ENCODE measurements at places on chromosomes 11 and 22.
A peak's percentile ranks its signal among the peaks of the same experiment; 100 is the strongest.

- no peak for DNase-seq
Observed at GRCh38 chr11:70247710-70248072, 22.8 kb upstream of the PPFIA1 start.

- no peak for DNase-seq
Observed at GRCh38 chr22:20226077-20226716, 41.9 kb downstream of the RTN4R start.

DNA sequence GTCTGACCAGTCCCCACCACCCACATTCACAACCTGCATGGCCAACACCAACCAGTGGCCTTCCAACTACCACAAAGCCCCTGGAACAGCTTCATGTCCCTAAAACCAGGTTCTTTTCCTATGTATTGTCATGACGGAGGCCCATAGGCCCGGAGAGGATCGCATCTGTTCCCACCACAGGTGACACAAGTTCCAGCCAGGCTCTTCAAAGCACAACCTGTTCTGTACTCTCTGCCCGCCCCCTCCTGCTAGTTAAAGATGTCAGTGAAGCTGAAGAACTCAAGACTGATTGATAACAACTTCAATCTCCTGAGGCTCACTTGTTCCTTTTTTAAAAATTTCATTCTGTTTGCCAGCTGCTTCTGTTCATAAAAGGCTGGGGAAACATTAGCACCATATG, 121.1 kb upstream of the GUCY1A2 start:
- DNase-seq: no peak

DNA sequence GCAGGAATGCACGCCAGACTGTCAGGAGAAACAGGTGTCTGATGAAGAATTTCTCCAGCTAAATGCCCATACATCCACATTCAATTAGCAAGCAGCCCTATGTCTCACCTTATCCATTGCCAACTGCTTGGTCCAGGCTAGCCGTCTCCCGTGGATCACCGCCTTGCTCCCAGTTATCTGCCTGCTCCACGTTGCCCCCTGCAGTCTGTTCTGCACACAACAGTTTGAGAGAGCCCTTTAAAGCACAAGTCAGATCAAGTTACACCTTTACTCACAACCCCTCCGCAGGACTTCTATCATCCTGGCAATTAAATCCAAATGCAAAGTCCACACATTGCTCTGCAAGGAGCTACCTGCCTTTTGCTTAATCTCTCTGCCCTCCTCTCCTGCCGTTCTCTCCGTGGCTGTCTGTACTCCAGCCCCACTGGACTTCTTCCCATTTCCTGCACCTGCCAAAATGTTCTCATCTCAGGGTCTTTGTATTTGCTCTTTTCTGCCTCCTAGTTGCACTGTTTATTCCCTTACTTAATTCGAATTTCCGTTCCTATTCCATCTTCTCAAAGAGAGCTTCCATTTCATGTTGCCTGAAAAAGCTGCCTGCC, 185.3 kb upstream of the LARGE1 start:
- no peak for DNase-seq

DNA sequence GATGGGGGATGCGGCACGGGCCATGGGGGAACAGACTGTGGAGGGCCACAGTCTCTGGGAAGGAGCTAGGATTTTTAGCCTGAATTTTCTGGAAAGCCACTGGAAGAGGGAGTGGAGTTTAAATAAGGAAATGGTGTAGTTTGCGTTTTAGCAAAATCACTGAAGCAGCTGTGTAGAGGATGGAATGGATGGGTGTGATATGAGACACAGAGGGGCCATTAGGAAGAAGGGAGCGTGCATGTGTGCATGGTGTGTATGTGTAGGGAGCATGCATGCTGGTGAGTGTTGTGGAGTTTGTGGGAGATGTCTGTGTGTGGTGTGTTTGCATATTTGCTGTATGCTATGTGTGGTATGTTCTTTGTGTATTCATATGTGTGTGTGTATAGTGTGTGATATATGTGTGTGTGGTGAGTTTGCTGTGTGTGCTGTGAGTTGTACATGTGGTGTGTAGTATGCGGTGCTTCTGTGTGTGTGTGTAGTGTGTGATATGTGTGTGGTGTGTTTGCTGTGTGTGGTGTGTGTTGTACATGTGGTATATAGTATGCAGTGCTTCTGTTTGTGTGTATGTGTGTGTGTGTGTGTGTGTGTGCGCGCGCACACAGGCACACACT, 67.6 kb downstream of the FBXO7 start:
- no peak for DNase-seq

DNA sequence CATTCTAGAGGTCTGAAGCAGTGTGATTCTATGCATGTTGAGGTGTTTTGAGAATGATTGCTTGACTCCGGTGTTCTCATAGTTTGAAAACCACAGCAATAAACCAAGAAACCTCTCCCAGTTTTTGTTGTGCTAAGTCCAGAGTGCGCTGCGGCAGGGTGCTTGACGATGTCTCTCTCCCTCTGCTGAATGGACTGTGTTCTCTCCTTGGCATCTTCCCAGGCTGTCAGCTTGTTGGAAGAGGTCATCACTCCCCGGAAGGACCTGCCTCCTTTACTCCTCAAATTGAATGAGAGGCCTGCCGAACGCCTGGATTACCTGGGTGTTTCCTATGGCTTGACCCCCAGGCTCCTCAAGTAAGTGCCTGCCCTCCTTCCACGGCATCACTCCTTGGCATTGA, 31.0 kb downstream of the NAT10 start:
- DNase-seq: no peak

- DNase-seq: no peak
Observed at GRCh38 chr22:24125941-24126340, 55.3 kb upstream of the SUSD2 start.

DNA sequence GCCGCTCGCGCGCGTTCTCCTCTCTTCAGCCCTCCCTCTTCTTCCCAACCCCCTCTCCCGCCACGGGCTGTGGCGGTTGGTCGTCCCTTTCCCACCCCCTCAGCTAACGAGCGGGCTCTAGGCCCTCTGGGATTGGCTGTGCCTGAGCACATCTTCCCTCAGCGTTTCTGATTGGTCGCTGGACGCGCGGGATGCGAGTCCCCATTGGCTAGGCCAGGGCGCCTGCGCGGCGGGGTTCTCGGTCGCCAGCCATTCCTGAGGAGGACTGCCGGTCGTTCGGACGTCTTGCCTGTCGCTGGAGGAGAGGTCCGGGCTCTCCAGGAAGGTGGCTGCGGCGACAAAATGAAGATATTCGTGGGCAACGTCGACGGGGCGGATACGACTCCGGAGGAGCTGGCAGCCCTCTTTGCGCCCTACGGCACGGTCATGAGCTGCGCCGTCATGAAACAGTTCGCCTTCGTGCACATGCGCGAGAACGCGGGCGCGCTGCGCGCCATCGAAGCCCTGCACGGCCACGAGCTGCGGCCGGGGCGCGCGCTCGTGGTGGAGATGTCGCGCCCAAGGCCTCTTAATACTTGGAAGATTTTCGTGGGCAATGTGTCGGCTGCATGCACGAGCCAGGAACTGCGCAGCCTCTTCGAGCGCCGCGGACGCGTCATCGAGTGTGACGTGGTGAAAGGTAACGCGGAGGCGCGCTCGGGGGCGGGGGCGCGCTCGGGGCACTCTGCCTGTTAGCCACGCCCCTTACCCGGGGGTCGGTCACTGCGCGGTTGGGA, at the start of gene RBM14:
RBM14 (plus strand) TSS at position 252 of the 776 bp plus-strand sequence; CDS start at position 343, 91 bp downstream.
- peak; percentile 96 for DNase-seq

DNA sequence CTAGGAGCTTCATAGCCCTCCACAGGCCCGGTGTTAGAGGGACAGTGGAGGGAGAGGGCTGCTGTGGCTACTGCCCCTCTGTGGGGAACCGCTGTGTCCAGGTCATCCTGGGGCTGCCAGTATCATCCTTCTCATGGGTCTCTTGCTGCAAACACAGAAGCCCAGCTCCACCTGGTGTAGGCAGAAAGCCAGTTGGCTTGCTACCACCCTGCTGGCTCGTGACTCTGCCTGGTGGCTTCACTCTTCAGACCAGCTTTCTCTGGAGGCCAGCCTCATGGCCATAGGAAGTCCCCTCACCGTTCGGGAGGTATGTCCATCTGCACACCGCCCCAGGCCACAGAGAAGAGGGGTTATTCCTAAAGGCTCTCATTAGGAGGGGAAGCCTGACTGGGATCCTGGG, 19.4 kb upstream of the SUSD2 start:
- DNase-seq: no peak

DNA sequence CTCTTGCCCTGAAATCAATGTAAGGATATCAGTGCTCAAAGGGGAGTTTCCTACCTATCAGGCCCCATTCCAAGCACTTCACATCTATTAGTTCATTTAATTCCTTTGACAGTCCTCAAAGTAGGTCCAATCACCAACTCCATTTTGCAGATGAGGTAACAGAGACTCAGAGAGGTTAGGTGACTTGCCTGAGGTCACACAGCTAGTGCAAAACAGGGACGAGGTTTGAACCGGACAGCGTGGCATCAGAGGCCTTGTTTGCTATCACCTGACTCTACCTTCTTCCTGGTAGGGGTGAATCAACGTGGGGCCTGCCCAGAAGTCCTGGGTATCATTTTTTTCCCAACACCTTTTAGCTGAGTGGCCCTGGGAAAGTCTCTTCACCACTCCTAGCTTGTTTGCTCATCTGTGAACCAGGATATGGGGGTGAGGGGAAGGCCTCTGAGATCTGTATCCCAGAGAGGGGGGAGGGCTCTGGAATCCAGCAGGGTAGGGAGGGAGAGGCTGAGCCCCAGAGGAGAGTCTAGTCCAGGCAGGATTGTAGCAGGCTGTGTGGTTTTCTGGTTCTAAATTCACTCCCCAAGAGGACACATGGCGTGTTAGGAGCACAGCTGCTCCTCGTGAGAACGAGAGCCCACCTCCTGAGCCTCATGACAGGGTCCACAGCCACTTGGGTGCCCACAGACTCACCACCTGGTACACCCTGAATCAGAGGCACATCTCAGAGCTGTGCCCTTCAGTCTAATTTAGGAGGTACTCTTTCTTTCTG, 174.7 kb downstream of the MN1 start:
- DNase-seq: no peak

DNA sequence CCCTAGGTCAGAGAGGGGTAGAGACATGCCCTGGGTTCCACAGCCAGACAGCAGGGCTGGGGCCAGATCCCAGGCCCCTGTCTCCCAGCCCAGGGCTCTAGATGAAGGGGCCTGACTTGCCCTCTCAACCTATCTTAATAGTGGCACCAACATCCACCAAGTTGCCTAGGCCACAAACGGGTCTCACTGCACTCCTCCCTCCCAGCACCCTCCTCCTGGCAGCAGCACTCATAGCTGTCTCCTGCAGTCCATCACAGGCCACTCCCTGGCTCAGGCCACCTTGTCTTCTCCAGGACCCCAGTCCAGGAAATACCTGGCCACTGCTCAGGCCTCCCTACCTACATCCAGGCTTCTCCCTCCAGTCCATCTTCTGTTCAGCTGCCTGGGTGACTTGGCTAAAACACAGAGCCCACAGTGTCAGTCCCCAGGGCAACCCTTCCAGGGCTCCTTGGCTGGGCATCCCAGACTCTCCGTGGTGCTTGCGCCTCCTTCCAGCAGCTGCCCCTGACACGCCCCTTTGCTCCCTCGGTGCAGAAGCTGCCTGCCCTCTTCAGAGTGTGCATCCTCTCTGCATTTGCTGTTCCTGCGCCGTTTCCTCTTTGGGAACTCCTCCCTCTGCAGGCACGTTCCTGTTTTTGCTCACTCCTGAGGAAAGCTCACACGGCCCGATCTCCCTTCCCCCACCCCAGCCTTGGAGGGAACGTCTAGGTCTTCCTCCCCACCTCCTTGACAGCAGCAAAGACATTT, 40.5 kb downstream of the LRRC32 start:
- no peak for DNase-seq

GRCh38 chr11:47354913-47355282, 2.4 kb upstream of the MYBPC3 start:
- DNase-seq: no peak

Data from Panc1 (cell line).